ENCODE measurements at places on chromosomes 2 and 18.

DNA sequence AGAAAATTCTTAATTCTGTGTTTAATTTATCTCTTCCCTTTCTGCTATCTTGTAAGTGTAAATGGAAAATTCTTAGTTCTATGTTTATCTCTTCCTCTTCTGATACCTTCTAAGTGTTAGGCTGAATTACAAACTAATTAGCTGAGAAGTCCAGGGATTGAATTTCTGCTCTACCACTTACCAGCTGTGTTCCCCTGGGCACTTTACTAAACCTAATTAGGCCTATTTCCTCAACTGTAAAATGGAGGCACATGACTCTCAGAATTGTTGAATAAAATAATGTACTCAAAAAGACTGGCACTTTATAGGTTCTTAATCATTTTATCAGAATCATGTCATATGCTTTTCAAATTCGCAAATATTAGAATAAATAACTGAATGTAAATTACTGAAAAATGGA is 146.3 kb downstream of the MAP2 start:
- DNase-seq = no peak

- DNase-seq = no peak
Measured at GRCh38 chr2:223846515-223846914, 9.1 kb upstream of the AP1S3 start.

DNA sequence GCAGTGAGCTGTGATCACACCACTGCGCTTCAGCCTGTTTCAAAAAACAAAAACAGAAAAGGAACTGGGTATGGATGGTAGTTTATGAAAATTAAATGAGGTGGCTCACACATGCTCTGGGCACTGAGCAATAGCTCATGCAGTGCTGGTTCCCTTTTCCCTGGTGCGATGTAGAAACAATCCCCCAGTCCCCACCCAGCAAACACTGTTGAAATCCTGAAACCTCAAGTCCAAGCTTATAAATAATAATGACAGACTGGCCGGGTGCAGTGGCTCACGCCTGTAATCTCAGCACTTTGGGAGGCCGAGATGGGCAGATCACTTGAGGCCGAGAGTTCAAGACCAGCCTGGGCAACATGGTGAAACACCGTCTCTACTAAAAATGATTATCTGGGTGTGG is 55.4 kb upstream of the SMAD2 start:
- no peak for DNase-seq

DNA sequence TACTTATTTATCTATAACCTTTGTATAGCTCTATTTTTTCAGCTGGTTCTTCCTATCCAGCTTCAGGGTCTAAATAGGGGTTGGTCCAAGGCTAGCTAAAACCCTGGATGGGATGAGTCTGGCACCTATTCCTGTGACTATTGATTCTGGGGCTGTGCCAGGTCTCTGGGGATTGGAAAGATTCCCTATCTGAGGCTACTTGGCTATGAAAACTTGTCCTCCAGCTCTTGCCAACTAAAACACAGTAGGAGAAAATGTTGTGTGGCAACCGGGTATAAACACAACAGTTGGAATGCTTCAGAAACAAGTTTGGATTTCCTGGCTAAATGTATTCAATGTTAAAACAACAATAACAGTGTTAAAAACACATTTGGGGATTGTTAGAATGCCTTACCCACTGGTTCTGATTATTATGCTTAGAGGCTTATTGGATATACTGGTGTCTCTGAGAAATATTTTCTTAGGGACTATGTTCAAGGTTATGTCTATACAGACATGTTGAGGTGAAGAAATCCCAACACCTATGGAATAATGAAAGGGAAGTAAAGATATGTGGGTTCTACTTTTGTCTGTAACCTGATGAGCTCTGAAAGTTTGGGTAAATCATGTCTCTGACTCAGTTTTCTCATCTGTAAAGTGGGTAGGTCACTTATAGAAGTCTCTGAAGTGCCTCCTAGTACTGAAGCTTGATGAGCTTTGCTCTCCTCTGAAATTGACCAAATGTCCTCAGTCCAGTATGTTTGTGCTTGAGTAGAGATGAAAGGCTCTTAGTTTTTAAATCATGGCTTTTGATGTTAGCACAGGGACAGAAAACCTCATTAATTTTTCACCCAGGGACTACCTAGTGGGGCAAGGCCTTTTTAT is 460.7 kb downstream of the MTX2 start:
- no peak for DNase-seq

GRCh38 chr2:19403785-19404184 is 45.4 kb upstream of the OSR1 start:
- no peak for DNase-seq
